Stimulated activated CD4-positive, alpha-beta T cell treated with anti-CD3 and anti-CD28 coated beads, TNF-alpha, amount 100 ng/mL, for 48 hours (primary cell): ENCODE measurements at places on chromosomes 16 and 17.

- peak; percentile 66 for DNase-seq
These were observed 25.7 kb downstream of the CIBAR2 start for GRCh38 chr16:85086347-85087291.

- DNase-seq = no peak
These were observed 20.3 kb downstream of the ANKRD40 start for GRCh38 chr17:50687200-50688066.

DNA sequence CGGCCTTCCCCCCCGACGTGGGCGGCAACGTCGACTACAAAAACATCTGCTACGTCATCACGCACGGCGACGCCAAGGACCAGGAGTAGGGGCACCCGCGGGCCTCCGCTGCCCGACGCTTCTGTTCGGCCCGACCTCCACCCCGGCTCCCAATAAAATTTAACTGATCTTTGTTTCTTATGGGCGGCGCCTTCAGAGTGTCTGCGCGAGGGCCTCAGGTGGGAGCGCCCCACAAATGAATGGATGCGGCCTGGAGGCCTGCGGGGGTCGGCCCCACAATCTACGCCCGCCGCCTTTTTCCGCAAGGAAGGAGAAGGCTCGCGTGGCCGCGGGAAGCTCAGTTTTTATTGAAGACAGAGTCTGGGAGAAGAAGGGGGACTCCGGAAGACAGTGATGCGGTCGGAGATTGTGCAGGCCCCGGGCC lies 3.2 kb downstream of the MYL11 start:
- peak; percentile 66 for DNase-seq

DNA sequence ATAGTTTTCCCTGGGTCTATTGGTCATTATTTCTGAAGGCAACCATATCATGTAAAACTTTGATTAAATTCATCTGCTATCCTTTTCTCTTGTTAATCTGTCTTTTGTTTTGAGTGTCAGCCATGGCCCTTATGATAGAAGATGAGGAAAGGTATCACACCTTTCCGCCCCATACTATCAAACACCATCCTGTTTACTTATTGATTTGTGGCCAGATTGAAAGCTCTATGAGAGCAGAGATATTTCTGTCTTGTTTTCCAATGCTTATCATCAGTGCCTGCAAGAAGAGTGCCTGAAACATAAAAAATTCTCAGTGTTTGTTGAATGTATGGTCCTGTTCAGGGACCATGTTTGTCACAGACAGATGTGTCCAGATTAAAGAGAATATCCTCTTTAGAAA lies 22.6 kb upstream of the DHX8 start:
- DNase-seq = no peak

- DNase-seq = no peak
These were observed 11.1 kb downstream of the GNPTG start for GRCh38 chr16:1362807-1363206.

DNA sequence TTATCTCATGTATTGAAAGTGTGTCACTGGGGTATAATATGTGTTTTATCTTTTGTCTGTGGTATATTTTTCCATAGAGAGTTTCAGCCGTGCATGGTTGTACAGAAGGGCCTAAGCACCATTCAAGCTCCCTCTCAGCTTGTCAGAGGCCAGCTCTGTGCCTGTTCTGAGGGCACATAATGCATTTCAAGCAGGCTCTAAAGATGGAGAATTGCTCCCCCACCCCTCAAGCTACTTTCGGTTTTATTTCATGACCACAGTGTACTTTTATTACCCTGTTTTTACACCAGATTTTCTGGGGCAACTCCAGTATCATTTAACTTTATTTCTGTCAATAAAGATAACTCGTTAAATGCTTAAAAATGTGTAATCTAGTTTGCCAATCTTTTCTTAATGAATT lies 131.7 kb downstream of the SHISA6 start:
- DNase-seq = no peak

- no peak for DNase-seq
These were observed 56.3 kb downstream of the ARHGAP27 start for GRCh38 chr17:45376171-45377005.

DNA sequence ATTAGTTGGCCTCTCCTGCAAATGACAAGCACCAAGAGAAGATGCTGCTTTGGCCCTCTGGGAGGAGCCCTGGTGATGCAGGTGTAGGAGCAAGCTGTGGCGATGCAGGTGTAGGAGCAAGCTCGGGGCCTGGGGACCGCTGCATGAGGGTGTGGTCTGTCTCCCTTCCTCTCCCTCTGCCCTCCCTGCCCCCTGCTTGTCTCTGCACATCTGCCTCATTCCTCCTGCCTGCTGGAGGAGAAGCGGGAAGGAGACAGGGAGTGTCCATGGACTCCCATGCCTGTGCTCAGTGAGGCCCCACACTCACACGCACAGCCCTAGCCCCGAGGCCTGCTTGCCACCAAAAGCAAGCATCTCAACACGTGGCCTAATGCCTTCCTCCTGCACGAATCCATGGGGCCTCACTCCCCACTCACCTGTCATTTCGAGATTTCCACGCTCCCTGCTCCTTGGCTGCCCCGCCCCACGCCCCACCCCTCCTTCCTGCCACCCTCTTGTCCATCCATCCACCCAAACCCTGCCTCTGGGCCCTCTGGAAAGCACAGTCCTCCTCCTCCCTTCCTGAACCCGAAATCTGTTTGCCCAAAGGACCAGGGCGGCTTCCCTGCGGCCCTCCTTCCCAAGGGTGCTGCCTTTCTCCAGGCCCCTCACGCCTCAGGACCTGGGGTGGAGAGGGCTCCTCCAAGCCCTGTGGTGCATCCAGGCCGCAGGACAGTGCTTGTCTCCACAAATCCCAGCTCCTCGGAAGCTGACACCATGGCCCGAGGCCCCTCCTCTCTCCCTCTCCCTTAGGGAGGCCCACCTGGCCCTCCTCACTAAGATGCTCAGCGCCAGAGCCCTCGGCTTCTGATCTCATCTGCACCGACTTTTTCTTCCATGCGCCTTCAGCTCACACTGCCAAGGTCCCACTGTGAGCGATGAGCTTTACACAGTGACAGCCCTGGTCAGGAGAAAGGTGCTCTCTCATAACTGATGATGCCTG lies 11.8 kb upstream of the ALDH3A1 start:
- no peak for DNase-seq

DNA sequence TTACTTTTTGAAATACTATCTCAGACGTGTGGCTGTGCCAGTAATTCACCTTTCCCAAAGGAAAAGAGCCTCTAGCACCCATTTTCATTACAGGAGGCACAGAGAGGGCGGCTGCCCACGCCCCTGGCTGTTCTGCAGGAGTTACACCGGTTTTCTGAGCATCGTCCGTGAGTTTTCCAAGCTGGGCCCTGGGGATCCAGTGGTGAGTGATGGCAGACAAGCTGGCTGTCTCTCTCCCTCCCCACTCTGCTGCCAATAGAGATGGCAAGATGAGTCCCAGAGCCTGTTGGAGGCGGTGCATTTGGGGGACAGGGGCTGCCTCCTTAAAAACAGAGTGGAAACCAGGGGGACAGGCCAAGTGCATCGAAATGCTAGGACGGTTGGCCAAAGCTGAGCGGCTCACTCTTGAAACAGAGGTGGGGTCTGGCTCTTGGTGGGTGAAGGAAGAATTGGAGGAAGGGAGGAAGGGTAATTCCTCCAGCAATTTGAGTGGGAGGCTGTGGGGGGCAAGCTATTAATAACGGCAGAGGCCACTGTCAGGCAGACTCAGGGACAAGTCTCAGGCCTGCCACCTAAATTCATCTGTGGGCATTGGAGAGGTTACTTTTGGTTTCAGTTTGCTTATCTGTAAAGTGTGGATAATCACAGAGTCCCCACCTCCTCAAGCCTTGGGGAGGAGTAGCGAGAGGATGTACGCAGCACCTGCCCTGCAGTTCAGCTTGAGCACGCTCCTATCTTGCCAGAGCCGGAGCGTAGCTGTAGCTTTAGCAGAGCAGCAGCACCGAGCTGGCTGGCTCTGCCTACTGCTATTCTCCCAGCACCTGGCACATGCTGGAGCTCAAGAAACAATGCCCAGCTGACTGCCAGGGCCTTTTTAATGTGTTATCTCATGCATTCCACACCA lies 7.5 kb upstream of the NOS2 start:
- DNase-seq = no peak

- DNase-seq = no peak
These were observed 32.2 kb downstream of the ARHGAP44 start for GRCh38 chr17:12821376-12821940.

GRCh38 chr17:72898725-72899124 lies 193.8 kb downstream of the SLC39A11 start:
- no peak for DNase-seq

- no peak for DNase-seq
These were observed 452 bp downstream of the SLC25A10 start for GRCh38 chr17:81712468-81713003.

DNA sequence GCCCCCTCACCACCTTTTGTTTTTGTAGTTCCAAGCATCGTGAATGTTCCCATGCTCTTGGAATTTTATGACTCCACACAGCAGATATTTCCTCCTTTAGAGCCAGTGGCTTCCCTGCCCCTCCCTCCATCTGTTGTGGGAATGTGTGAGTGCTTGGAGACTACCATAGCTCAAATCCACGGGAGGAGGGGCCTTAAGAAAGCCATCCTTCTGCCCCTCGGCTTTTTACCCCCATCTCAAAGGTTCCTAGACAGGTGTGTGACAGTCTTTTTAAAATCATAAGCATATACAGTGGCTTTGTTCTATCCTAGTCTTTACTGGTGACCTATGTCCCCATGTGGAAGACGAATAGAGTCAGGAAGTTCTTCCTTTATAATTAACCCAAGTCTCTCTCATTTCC lies 47.2 kb downstream of the YPEL2 start:
- no peak for DNase-seq

DNA sequence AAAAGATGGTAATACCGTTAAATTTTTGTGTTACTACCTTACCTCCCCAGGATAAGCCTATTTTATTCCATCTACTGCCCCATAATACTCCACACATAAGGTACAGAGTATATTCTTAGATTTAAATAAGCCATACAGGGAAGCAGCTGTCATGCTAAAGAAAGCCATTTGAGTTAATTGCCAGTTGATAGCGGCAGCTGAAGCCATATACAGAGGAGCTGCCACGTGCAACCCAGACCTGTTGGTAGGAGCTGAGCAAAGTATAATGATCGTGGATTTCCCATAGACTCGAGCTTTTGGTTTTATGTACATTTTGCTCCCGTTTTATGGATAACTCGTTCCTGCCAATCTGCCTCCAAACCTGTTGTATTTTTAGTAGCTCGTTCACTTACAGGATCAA lies 12.0 kb downstream of the CPSF4L start:
- DNase-seq = no peak

GRCh38 chr16:19774024-19774423 lies 56.0 kb downstream of the IQCK start:
- no peak for DNase-seq

DNA sequence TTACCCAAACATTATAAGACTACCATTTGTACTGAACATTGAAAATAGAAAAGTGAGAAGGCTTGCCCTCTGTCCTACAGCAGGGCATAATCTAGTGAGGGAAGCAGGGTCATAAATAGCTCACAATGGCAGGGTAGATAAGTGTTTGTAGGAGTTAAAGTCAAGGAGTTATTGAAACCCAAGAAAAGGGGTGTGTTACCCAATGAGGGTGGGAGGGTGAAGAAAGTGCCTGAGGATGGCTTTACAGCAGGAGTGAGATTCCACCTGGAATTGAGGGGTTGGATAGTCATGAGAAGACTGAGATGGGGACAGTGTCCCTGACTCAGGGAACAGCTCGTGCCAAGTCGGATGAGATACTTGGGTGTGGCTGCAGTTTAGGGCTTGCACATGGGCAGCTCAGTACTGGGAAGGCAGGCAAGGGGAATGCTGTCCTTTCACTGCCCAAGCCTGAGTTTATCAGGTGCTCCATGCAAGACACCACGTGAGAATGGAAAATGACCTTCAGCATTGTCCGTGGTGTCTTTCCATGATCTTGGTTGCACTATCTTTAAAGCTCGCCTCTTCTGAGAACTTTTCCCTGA lies 393.2 kb upstream of the MAF start:
- DNase-seq = no peak

- no peak for DNase-seq
These were observed 308.3 kb downstream of the CA10 start for GRCh38 chr17:51850201-51850600.

DNA sequence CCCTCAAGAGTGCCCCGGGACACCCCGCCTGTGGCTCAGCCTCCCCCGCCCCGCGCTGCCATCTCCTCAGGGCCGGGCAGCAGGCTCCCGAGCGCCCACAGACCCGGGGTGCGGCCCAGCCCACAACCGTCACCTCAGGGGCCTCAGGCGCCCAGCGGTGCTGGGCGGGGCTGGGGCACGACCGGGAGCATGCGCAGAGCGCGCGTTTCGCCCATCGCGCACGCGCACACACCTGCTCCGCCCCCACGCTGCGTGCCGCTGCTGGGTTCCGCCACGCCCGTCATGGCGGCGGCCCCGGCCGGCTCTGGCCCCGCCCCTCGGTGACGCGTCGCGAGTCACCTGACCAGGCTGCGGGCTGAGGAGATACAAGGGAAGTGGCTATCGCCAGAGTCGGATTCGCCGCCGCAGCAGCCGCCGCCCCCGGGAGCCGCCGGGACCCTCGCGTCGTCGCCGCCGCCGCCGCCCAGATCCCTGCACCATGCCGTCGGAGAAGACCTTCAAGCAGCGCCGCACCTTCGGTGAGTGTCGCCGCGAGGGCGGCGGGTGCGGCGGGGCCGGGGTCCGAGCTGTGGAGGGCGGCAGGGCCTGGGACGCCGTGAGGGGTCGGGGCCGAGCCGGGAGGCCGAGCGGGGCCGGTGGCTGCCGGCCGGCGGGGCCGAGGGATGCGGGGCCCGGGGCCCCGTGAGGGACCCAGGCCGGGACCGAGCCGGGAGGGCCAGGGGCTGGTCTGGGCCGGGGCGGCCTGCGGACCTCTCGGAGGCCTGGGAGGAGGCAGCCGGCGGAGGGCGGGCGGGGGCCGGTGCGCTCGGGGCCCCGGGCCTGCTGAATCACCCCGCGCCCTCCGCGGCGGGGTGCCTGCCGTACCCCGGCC lies at the start of gene MAP1LC3B:
TSS of gene MAP1LC3B (plus strand) at position 387 of the 871 bp plus-strand sequence. CDS start at position 479, 92 bp downstream.
- peak; percentile 95 for DNase-seq

DNA sequence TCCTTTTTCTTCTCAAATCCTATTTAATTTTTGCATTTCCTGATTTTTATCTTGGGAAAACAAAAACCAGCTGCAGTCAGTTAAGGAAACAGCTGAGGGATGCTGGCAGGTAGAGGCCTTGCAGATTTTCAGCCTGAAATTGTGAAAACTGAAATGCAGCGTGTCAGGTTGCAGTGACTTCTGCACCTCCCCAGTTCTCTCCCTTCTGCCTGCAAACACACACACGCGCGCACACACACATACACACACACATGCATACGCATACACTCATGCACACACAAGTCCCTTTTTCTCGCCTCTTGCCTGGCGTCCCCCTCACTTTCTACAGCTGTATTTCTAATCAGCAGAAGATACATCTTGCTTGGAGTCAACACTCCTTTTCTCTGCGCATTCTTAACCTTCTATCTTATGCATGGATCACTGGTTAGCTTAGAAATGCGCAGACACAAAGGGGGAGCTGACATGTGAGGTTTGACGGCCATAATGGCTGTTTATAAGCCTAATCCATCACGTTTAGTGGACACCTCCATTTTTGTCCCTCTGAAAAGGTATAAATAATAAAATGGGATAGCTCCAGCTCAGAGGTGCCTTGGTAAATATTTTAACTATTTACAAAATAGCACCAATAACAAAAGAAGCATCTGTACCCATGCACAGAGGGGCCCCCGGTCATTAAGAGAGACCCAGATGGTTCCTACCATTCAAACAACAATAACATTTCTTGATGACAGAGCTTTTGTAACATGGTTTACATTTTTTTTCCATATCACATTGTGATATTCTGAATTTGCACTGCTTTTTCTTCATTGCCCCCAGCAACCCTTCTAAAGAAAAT lies 392.1 kb upstream of the SALL1 start:
- no peak for DNase-seq

- peak; percentile 41 for DNase-seq
These were observed 707 bp downstream of the NUFIP2 start for GRCh38 chr17:29292992-29293889.

GRCh38 chr16:77385481-77385880 lies 49.4 kb downstream of the ADAMTS18 start:
- no peak for DNase-seq
